ENCODE measurements at places on chromosomes 1 and 21.

DNA sequence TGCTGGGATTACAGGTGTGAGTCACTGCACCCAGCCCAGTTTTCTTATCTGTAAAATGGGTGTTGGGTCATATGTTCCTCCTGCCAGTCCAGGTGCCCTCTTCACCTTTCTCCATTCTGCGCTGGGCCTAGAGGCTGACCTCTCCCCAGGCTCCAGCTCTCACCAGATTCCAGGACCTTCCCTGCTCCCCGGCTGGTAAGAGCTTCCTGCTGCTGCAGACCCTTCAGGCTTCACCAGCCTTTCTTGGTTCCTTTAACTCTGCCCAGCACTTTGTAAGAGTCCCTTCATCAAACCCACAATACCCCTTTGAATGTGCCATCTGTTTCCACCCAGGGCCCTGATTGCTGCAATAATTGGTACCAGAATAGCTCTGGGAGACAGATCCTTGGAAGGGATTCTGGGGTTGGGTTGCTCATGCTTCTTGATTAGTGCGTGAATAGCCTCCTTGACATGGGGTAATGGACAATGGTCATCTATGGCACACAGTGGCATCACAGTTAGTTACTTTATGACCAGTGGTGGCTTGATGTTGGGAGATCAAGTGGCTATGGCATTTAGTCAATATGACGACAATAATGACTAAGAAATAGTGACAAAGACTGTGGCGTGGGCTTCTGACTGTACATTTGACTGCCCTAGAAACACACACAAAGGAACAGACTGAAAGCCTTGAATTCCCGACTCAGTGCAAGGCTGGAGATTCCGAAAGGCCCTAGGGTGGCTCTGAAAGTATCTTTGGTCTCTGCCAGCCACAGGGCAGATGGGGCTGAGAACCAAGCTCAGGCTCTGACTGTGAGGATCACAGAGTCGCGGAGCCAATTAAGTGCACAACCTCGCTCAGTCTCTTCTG, 67.3 kb downstream of the SLC9A1 start:
- no peak for DNase-seq

DNA sequence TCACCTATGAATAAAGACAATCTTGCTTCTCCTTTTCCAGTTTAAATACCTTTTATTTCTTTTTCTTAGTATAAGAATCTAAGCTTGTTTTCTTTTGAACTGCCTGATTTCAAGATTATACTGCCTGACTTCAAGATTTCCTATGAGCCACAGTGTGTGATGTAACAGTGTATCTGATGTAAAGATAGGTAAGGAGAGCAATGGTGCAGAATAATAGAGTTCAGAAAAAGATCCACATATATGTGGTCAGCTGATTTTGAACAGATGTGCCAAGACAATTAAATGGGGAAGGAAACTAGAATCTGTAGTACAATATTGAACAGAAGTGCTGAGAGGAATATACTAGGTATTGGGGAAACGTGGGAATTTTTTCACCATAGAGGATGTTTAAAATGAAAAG, 21.0 kb downstream of the EXO1 start:
- no peak for DNase-seq

DNA sequence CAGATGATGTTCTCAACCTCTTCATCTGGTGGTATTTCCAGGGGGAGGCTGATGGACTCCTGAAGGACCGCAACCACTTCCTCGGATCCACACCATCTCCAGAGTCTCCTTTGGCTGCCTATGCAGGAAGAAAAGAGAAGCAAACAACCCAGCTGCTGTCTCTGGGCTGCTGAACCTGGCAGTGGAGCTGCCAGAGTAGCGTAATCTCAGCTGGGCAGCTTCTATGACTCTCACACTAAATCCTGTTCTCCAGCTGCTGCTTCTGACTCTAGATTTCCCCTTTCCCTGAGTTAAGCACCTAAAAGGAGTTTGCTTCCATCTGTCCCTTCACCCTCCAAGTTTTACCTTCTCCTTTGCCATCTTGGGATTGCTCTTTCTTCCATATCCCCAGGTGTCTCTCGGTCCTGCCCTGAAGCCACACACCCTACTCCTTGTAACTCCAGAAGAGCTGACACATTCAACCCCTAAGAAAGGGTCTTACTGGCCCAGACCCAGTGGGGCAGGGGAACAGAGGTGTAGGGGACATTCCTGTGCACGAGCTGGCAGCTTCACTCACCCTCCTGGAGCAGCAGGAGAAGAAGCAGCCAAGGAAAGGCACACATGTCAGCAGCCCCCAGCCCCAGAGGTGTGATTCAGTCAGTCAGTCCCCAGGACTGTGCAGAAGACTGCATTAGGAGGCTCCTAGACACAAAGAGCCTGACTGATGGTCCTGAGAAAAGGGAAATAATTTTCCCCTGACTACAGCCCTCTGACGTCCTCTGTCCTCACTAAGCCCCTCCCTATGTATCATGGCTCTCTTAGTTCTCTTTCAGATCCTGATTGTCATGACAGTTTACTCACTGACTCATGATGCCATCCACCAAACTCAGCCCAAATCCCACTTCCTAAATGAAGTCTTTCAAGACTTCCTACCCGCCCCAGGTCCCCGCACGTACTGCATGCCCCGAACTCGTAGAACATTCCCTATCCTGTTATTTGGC, at the start of gene SLAMF9:
Gene SLAMF9, minus strand, starts transcription at position 702 of the 980 bp plus-strand sequence. Its CDS starts 100 bp downstream, at position 602.
- no peak for DNase-seq

DNA sequence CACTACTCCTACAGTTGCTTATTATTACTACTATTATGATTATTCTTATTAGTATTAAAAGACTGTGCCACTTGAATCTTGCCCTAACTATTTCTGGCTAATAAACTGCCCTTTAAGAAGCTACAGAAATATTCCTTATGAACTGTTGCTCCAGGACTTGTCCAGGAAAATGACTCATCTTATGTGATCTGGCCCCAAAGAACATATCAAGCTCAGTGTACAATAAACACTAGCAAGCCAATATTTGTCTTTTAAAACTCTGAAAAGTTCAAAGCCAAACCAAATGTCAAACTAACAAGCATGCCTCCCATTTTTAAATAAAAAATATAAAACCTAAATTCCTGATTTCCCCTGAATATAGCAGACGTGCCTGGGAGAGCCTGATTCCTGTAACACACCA, 88.7 kb upstream of the SIM2 start:
- DNase-seq: no peak

GRCh38 chr1:5967351-5968160, 24.7 kb downstream of the NPHP4 start:
- no peak for DNase-seq

DNA sequence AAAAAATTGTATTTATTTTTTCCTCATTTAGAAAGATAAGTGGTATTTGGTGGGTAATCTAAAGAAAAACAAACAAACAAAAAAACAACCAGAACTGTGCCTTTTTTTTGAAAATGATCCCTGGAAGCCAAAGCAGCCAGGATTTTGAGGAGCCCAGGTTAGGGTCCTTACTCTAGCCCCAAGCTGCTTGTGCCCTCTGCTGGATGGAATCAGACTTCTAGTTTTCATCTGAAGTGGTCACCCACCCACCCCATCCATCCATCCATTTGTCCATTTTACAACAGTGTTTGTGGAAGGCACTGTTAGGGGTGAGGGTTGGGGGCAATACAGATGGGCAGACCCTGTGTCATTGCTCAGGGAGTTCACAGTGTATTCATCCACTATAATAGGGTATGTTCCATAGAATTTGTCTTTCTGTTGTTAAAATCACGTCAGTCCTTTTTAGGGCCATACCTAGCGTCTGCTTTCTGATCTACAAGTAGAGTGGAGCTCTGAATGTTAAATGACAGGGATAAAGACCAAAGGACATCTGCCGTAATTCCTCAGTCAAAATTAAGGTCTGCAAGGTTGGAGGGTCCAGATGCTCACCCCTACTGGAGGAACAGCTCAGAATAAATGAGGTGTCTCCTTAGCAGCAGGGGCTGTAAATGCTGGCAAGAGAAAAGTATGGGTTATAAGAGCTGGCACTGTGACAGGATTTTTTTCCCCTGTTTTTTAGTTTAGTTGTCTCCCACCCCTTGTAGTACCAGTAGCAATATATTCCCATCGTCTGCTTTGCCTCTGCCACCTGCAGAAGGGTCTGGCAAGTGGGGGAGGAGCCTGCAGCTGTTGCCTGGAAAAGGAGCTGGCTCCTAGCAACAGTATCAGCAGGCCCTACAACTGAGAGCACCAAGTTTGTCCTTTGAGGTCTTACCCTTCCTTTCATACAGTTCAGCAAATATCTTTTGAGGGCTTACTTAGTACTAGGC, 3.2 kb downstream of the LRRC42 start:
- no peak for DNase-seq

GRCh38 chr1:167541610-167542009, 12.0 kb downstream of the CREG1 start:
- no peak for DNase-seq

DNA sequence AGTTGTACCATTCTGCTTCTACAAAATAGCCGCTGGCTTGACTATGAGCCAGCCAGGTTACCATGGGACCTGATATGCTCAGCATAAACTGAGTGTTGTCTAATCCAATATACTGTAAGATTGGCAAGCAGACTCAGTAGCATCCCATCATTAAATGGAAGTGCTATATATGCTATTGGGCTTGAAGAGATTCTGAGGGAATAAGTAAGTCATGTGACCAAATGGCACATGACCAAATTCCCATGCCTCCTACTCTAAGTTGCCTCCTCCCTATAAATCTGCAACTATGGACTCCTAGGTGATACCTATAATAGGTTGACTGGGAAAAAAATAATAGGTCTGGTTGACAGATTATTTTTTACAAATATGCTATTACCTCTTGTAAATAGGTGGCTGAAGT, 698.6 kb downstream of the BRINP3 start:
- DNase-seq: no peak

DNA sequence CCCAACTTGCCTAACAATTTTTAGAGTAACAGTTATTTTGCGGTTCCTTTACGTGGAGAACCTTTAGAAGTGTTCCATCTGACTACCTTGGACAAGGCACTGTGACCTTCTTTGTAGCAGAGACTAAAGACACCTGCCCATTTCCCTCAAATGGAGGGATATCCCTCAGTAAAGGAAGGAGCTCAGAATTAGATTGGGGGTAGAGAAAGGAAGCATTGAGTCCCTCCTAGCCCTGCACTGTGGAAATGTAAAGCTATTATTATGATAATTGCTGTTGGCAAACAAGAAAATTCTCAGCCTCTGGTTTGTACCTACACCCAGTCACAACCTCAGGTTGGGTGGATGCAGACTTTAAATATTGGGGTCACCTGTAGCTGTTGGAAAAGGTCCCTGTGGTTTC, 72.6 kb upstream of the MACF1 start:
- DNase-seq: no peak

GRCh38 chr1:52582116-52582696, 20.0 kb upstream of the GPX7 start:
- no peak for DNase-seq

DNA sequence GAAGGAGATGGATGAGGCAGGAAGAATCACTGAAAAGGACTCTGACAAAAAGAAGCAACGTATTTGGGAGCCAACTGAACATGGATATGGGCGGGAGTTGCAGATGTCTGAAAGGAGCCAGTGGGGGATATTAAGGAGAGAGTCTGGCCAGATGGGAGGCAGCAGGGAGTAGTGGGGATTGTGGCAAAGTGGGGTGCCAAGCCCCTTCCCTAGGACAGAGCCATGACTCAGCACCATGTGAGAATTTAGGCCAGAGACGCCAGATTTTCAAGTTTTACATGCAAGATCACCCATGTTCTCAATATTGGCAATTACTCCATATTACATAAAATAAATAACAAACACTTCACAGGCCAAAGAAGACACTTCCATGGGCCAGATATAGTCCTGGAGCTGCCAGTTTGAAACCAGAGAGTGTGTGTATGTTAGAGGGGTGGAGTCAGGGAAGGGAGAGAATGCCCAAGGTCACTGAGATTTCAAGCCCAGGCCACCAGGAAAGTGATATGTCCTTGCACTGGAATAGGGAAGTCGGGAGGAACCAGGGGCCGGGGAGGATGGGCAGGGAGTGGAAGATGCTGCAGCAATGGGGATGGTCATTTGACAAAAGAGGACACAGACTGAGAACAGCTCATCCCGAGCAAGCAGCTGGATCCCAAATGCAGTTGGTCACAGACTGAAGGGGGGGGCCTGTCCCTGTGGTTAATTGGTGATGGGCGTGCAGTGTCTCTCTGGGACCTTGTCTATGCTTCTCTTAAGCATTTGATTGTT, 23.5 kb downstream of the TMEM51 start:
- no peak for DNase-seq

GRCh38 chr1:114668784-114669561, 876 bp downstream of the DENND2C start:
- DNase-seq: no peak

- DNase-seq: no peak
These were observed 36.9 kb downstream of the SLC2A1 start for GRCh38 chr1:42921769-42922168.

- DNase-seq: no peak
These were observed 11.1 kb upstream of the MSTO1 start for GRCh38 chr1:155598842-155599331.

DNA sequence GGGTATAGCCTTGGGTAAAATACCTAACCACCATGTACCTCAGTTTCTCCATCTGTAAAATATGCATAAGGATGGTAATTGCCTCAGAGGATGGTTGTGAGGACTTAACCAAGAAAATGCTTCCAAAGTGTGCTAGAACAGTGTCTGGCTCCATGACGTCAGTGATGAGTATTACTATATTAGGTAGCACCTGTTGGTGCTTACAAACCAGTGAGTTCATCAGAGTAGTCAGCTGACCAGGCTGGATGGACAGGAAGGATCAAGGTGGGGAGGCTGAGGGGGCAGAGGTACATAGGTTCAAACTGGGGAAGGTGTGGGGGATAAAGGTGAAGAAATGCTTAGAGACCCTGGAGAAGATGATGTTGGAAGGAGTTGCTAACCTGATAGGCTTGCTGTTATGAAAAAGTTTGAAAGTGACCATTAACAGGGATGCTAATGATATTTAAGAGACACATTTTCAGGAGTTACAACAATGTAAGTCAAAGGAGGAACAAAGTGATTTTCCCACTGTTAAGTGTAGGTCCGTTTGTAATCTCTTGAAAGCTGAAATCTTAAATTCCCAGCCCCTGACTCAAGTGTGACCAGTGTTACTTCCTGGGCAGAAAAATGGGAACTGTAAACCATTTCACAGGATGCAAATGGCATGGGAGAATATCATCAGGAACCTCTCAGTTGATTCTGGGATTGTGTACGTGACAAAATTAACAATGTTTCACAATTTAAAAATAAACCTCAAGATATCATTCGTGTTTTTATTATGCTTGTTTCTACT, 4.4 kb downstream of the NTPCR start:
- no peak for DNase-seq

GRCh38 chr1:21089731-21090130, 87.0 kb downstream of the EIF4G3 start:
- DNase-seq: no peak

DNA sequence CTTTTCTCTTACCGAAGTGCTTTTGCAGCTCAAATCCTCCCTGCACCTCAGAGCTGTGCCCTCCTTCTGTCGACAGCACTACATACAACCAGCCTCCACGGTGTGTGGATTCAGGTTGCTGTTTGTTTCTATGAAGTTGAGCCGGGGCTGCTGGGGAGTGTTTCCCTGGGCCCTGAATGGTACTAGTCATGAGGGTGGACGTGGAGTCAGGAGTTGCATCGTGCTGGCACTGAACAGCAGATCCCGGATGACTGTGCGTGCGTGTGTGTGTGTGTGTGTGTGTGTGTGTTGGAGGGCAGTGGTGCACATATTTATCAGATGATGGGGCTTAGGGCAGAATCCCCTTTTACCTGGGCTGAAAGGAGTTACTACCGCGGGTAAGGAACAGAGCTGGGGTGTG, 47.0 kb downstream of the ACTL8 start:
- DNase-seq: no peak

GRCh38 chr21:39489380-39489924, 37.7 kb downstream of the SH3BGR start:
- DNase-seq: no peak

- no peak for DNase-seq
These were observed 8.1 kb downstream of the RERE start for GRCh38 chr1:8809342-8809736.
